NCI-H226 (cell line): ENCODE measurements at places on chromosomes 3 and 15.

DNA sequence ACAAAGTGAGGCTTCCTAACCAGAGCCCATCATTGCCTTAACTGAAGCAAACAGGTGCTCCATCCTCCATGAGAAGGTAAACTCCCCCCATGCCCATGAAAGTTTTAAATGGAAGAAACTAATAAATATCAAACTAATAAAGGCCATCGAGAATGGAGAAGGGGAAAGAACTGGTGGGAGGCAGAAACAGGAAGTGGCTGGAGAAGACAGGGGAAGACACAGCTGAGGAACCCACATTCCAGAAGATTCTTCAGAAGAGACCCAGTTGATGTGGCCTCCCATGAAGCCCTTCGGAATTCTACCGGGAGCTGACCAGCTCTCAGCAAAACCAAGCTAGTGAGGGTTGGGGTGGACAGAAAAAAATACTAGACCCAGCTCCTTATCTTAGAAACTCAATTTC is 41.6 kb downstream of the SH3BP5 start:
- no peak for DNase-seq

GRCh38 chr15:42549032-42549491 is 424 bp downstream of the HAUS2 start:
- DNase-seq, result peak; percentile 1

DNA sequence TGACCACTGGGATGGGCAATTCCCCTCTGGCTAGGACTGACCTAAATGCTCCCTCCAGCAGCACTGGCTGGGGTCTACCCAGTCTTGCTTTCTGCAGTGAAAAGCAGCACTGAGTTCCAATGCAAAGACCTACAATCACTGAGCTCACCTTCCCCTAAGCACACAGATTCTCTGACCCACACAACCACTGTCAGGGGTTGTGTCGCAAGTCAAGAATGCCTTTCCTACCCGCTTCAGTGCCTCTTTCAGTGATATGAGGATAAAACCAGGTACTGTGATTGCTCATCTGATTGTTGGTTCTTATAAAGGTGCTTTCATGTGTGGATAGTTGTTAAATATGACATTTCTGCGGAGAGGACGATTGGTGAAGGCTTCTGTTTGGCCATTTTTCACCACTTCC is 345.6 kb downstream of the GAP43 start:
- no peak for DNase-seq

- peak; percentile 13 for DNase-seq
Observed at GRCh38 chr3:18559331-18559842, 134.2 kb upstream of the SATB1 start.

GRCh38 chr3:122665226-122665786 is 15.3 kb upstream of the PARP14 start:
- no peak for DNase-seq

- DNase-seq, result no peak
Observed at GRCh38 chr15:88896333-88897033, 1.1 kb upstream of the HAPLN3 start.

DNA sequence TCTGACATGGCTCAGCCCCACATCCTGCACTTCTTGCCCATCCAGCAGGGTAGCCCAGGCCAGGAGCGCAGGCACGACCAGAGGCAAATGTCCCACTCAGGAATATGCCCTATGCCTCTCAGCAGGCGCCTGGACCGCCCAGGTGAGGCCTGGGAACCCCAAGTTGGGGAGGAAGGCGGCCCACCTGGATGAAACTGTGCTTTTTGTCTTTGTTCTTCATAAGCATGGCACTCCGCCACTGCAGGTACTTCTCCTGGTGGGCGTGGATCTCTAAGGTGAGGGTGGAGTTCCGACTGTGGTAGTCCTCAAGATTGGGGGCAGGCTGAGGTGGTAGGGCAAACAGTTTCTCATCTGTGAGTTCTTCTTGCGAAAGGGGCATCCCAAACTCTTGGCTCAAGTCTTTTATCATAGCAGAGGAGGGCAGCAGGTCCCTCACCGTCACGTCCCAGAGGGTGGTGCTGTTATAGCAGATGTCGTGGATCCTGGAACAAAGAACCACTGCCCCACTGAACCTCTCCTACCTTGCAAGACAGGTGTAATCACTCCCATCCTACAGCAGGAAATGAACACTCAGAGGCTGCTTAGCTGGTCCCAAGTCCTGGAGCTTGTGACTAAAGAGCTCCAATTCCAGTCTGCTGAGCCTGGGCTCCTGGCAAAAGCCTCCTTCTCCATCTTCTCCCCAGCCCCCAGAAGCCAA is 53.2 kb downstream of the ACAD9 start:
- no peak for DNase-seq

DNA sequence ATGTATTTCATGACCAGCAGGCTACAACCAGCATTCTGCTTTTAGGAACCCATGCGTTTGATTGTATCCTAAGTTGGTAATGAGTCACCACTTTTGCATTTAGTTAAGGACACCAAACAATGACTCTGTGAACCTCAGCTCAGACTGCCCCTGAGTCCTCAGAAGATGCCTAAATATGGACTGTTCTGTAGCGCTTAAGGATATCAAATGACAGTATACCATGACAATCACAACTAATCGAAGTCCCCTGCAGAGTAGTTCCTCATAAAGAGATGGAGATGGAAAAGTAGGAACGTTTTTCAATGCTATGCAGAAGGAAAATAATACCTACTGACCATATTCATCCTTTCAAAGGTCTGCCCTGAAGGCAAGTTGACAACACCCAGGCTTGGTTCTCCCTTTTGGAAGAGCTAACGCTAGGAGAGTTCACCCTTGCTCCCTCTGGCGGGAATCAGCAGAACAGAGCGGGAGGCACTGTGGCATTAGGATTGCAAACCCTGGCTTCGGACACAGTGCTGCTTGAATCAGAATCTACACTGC is 508.6 kb downstream of the FHIT start:
- no peak for DNase-seq

- no peak for DNase-seq
Observed at GRCh38 chr15:80755885-80756284, 23.3 kb upstream of the CEMIP start.

DNA sequence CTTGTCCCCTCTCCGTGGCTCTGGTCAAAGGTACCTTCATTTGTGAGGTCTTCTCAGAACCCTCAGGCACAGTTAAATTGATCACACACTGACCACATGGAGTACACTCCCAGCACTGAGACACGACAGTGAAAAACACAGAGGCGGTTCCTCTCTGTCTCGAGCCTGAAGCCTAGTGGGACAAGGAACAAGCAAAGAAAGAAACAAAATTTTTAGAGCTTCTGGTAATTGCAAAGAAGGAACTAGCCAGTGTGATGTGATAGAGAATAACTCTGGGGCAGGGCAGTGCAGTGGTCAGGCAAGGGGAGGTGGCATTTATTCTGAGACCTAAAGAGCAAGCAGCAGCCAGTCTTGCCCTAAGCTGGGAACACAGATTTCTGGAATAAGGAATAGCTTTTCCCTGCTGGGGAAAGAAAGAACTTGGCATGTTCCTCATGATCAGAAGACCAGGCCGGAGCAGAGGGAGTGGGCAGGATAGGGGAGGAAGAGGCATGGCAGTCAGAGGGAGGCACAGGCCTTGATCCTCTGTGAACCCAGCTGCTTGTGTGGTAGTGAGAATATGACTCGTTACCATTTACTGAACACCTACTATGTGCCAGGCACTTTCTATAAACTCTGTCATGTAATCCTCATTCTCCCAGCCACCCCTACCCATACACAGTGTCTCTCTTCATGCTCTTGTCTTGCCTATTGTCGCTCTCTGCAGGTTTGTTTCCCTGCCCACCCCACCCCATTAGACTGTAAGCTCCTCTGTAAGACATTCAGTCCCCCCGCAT is 262.3 kb upstream of the HES1 start:
- DNase-seq, result no peak

- no peak for DNase-seq
Observed at GRCh38 chr3:126146525-126147146, 33.8 kb downstream of the ALDH1L1 start.

DNA sequence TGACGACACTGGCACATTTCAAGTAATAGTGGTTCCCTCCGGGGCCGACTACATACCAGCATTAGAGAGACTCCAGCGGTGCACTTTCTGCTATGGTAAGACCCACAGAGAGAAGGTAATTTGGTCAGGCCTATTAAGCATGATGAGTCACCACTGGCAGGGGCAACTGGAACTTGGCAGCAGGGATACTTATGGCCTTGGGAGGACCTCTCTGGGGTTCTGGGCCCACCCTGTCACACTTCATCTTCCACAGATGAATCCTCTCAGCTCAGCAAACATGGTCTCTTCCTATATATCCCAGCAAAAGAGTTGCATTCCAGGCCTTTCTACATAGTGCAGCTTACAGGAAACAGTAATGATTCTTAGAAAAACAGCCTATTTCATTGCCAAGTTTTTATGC is 88.0 kb downstream of the PIK3R4 start:
- peak; percentile 17 for DNase-seq

DNA sequence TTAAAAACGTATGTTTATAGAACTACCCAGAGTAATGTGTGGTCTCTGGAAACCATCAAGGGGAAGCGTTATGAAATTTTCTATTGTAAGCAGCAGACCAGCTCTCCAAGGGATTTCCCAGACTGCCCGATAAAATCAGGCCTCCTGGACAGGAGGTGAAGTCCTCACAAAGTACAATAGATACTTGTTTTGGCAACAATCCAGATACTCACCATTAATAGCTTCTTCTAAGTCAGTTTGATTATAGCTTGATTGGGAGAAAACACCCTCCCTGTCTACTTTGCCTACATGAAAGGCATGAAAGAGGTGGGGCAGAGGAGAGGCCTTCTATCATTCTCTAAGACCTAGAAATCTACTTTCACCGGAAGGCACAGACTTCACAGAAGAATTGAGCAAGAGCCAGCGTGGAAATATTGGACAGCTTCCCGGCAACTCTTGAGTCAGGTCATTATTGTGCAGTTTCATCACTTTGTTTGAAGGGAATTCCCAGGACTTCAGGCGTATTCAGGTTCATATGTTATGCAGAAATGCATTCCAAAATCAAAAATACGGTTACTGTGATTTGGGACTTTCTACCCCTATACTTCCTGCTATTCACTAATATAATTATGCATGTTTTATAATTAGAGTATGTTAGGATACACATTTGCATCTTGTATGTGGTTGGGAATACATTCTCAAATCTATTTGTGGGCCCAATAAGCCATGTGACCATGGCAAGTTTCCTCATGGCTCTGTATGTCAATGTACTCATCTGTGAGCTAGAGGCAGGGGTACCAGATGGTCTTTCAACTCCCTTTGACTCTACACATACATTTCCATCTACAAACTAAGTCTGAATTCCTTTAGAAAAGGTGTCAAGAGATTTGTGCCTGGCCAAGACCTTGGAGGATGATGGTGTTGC is 103.5 kb downstream of the CD47 start:
- DNase-seq, result peak; percentile 98

GRCh38 chr15:63920504-63921175 is 86.9 kb upstream of the HERC1 start:
- DNase-seq, result no peak

DNA sequence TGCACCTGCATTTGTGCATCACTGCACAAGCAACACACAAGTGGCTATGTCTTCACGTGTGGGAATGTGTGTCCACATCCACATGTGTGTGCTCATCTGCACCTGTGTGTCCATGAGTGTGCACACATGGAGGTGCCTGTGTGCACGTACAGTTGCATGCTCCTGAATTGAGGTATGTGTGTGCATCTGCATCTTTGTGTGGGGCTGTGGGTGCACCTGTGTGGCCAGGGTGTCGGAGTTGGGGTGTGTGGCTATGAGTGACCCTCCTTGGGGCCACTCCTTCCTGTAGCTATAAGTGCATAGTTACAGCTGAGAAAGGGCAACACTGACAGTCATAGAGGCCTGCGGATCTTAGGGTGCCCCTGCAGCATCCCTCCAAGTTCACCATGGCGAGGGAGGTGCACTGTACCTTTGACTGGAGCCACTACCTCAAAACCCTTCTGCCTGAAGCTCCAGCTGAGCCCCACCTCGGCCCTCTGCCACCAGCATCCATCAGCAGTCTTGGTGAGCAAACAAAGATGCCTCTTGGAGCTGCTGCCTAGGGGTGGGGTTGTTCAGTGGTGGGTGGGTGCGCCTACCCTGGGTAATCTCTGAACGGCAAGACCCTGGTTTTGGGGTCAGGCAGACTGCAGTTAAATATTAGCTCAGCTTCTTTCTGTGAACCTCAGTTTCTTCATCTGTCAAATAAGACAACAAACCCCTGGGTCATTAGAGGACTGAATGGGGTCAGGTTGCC is 5.2 kb upstream of the HHATL start:
- no peak for DNase-seq

GRCh38 chr15:76328106-76328696 is 8.4 kb upstream of the ISL2 start:
- DNase-seq, result no peak

DNA sequence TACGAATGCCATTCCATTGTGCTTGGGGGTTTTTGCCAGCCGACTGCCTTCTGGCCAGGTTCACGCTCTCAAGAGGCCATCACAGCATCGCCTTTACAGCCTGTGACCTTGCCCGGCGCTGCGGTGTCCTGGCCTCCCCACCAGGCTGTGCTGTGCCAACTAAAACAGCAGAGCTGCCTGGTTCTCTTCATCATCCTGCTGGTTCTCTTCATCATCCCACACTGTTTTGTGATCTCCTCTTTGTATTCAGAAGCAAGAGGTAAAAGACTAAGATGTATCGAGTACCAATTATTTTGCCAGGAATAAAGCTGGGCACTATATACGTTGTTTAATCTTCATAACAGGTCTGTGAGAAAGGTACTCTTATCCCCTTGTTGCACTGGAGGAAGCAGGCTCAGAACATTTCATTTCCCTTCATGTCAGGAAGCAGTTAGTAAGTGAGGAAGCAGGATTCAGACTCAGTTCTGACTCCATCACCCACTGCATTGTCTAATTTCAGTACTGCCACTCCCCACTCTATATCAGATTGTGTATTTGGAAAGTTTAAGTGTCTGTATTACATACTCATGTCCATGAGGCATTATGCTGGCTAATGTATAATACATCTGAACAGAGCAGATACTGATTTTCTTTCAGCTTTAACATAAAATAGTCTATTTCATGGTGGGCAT is 92.7 kb downstream of the LRRC28 start:
- no peak for DNase-seq

- no peak for DNase-seq
Observed at GRCh38 chr3:124273651-124274050, 281.7 kb upstream of the ROPN1 start.

- no peak for DNase-seq
Observed at GRCh38 chr3:121698476-121698875, 37.8 kb upstream of the HCLS1 start.

DNA sequence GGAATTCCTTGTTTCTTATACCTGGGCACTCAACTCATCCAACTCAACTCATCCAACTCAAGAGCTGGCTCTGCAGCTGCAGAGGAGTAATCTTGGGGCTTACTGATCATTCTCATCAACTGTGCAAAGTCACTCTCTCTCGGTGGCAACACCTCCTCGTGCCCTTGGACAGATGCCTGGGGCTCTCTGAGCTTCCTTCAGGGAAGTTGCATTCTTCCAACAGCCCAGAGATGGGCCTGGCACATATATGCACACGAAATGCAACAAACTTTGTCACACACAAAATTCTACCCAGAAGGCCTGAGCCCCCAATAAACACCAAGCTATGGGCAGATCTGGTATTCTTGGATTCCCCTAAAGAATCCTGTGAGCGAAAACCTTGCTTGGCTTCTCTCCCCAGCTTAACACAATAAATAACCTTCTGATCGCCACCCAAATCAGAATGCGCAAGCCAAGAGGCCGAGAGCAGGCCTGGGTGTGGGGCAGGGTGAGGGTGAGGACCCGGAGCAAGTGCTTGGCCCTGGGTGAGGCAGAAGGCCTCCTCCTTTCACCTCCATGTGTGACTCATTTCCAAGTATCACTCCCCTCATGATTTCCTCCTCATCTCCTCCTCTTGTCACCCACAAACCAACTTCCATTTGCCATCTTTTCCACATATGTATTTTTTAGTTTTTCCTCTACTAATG is 15.4 kb downstream of the TGM5 start:
- DNase-seq, result no peak
